Stimulated activated CD4-positive, alpha-beta T cell treated with anti-CD3 and anti-CD28 coated beads, TNF-alpha, amount 100 ng/mL, for 1 hour (primary cell): ENCODE measurements at places on chromosomes 2 and 18.

- no peak for DNase-seq
Observed at GRCh38 chr2:56874717-56875116, 690.9 kb downstream of the CCDC85A start.

DNA sequence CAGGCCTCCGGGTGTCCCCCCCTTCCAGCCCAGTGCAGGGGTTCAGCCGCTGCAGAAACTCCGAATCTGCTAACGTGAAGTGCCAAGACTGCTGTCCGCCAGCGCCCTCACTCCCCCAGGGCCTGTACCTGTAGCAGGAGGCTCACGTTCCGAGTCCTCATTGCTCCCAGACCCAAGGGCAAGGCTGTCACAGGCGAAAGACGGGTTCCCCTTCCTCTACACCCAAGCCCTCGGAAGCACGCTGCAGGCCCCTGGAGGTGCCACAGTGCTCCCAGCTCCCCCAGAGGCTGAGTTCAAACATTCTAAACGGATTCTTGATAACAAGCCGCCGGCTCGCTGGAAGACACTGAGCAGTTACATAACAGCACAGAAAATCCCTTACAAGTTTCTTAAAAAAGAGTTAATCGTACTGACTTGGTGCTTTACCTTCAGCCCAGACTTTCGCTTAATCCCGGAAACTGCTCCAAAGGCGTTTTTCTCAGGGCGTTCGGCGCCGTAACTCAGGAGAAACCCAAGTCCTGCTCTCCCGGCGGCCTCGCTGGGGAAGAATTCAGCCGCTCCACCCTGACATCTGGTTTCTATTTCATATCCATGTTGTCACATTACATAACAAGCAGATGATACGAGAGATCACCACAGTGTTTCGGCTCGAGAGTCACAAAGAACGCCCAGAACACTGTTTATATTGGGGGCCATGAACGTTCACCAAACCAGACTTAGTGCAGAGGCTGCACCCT, 92.0 kb downstream of the HDAC4 start:
- DNase-seq: no peak

GRCh38 chr2:216222650-216223352, 113.7 kb downstream of the XRCC5 start:
- DNase-seq: no peak

DNA sequence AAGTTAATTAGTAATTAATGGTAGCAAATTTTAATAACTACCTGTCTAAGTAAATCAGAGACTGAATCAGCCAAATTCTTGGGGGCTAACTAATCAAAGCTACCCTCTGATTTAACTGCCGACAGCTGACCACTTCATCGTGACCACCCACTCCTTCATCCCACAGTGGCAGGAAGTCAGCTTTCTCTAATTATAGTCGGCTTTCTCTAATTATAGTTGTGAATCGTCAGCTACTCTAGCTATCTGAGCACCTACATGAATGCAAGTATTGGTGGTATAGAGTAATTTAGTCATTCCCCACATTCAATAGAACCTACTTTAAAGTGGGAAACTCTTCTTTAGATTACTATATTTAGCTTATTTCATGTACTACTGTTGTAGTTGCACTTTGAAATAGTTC, 185.5 kb downstream of the PTGR3 start:
- no peak for DNase-seq
